ENCODE measurements at places on chromosomes 16 and 17.

DNA sequence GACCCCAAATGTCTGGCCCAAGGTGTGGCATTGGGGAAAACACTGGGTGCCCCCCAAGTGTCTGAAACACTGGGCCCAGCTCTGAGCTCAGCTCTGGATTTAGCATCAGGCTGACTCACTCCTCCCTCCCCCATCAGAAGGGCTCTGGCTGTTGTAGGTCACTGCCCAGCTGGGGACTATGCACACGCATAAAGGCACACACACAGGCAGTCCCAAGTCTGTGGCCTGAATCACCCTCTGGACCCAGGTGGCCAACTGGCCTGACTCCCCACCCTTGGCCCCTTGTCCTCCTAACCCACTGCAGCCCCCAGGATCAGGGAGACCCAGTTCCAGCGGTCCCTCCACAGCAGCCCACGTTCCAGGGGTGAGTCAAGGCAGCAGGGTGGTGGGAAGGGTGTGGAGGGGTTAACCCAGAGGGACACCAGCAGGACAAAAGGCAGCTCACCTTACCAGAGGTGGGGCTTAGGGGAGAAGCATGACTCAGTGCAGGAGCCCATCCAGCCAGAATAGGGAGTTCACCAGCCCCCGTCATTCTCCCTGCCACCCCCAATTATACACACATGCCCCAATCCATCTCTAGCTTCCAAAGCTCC is 47.0 kb downstream of the MYO18A start:
- no peak for DNase-seq

- no peak for DNase-seq
These were observed 14.4 kb downstream of the FA2H start for GRCh38 chr16:74760007-74760767.

- no peak for DNase-seq
These were observed 116.6 kb upstream of the C17orf78 start for GRCh38 chr17:37259030-37259735.

- DNase-seq = no peak
These were observed 2.6 kb downstream of the STH start for GRCh38 chr17:46001390-46002310.

DNA sequence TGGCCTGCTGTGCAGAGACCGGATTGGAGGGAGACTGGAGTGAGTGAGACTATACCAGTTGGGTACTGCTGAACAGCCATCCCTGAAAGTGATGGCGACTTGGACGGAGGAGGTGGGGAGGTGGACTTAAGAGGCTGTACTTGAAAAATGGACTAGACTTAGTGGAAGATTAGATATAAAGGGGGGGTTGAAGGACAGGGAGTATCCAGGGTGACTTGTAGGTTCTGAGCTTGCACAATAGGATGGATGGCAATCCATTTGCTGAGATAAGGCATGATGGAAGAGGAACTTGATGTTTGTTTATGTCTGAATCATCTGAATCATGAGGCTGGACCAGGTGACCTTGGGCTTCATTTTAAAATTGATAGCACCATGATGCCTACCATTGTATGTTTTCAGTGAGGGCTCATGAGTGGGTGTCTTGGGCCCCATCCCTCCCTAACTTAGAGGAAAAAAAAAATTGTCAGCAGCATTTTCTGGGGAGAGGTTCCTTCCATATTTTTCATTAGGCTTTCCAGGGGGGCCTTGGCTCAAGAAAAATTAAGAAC is 41.2 kb downstream of the PRKCA start:
- no peak for DNase-seq

GRCh38 chr17:46873941-46874645 is 22.7 kb downstream of the WNT9B start:
- DNase-seq = no peak

- DNase-seq = no peak
These were observed 29.1 kb upstream of the IRX6 start for GRCh38 chr16:55294931-55295342.

- DNase-seq = peak; percentile 34
These were observed 12.9 kb downstream of the P2RX5 start for GRCh38 chr17:3683054-3683511.

GRCh38 chr17:75346906-75347305 is 57.7 kb upstream of the SLC25A19 start:
- peak; percentile 36 for DNase-seq
